ENCODE measurements at places on chromosomes 7 and 10. TPM values are rescaled to one million over a fixed set of nuclear protein-coding genes. Genes with fewer than 3 reads are reported as not detected.

Gene SP4
- total RNA-seq, result 21.5 TPM

Gene DNAH11
- total RNA-seq, result 0.70 TPM

Gene SEMA3D
- not detected for total RNA-seq

Gene FFAR4
- total RNA-seq, result not detected

Gene ARHGEF35
- 7.4 TPM for total RNA-seq

Gene MYOF
- 32.4 TPM for total RNA-seq

GRCh38 chr7:150943453-150943814 lies 34.7 kb downstream of the KCNH2 start:
- no peak for DNase-seq

DNA sequence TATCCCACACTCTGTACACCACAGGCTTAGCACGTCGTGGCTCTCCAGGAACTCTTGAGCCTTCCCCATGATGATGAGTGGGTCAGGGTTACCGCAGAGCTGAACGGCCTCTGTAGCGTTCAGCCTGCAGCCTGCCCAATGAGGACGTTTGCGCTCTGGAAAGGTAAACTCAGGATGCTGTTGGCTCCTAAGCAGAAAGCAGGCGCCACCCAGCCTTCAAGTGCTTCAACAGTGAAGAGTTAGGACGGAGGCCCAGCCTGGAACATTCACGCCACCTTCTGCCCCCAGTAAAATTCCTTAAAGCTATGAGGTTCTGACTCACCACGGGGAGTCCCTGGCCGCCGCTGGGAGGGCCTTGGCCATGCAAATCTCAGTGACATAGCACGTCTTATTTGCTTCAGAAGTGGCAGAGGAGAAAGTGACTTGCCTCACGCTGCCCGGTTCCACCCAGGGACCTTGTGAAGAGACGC lies 161.5 kb upstream of the SH2B2 start:
- no peak for DNase-seq

DNA sequence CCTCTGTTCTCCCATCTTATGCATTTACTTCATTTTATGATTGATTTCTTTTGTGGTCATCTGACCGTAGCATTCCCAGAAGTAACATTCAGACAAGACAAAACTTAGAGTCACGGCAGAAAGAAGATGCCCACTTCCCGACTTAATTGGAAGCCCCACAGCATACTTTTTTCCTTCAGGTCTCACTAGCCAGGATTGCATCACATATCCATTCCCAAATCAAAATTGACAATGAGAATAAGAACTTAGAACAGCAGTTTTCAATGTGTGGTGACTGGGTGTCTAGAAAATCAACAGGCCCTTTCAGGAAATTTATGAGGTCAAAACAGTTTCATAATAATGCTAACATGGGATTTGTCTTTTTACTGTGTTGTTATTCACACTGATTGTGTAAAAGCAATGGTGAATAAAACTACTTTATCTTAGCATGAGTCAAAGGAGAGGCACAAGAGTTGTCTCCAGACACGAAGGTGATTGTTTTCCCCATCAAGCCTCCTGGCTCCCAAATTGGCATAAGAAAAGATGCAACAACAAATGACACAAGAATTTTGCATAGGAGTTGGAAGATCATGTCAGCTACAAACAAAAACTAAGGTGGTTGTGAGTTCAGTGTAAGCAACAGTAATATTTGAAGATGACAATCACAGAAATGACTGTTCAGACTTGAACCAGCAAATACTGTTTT lies 493.9 kb downstream of the HTR7 start:
- DNase-seq, result no peak

GRCh38 chr7:117114272-117114671 lies 161.0 kb downstream of the ST7 start:
- DNase-seq, result no peak

GRCh38 chr10:48478980-48479811 lies 125.7 kb downstream of the ARHGAP22 start:
- DNase-seq, result no peak

DNA sequence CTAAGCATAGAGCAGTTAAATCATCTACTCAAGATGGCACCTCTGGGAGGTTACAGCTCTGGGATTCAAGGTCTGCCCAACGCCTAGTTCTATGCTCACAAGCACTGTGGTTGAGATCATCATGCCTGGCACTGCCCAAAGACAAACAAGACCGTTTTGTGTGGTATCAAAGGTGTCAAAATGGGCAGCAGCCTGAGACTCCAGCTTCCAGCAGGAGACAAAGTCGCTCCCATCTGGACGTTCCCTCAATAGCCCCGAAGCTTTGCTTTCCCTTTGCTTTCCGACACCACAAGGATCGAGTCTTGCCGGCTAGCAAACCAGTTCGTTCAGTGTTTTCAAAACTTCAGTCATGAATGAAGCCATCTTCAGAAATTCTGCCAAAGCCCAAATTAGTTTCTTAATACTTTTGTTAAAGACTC lies 5.1 kb downstream of the HABP2 start:
- no peak for DNase-seq

DNA sequence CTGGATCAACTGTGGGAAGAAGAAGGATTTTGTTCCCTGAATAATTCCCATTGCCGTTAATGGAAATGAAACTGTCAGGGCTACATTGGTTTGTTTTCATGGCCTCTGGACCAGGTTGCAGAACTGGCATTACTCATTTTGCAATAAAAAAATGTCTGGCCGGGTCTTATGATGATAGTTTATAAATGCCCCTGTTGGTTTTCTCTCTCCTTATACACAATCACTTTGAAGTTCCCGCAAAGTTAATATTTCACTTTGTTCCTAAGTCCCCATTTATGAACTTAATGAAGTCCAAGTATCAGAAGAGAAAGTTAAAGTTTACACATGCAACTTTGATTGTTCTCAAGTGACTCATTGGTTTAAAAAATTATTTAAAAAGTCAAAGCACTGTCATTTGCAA lies 150.7 kb upstream of the PRR15 start:
- no peak for DNase-seq

DNA sequence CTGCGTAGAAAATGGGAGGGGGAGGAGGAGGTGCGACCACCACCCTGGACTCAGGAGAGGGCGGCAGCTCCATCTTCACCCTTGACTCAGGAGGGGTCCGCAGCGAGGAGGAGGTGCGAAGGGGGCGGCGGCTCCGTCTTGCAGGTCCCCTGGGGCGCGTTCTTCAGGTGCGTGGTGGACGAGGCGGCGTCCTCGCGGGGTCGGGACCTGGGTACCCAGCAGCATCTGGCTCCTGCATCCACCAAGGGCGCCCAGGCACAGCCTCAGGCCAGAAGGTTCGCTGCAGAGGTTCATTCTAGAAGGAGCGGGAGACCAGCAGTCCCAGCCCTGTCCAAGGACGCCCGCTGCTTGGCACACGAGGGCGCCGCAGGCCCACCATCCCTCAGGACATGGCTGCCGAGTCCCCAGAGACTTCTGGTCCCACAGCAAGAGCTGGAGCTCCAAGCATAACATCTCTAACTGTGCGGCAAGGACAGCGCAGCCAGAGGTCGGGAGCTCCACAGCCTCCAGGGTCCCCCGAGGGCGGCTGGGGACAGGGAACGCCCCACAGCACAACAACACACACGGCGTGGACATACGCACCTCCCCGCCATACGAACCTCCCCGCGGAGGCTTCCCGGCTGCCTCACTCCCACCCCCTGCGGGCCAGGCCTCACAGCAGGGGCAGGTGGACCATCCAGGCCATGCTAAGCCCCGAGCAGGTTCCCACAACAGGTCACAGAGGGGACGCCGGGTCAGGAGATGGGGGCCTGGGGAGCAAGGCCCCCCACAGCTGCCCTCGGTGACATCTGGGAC lies 16.8 kb upstream of the DPYSL4 start:
- DNase-seq, result no peak

DNA sequence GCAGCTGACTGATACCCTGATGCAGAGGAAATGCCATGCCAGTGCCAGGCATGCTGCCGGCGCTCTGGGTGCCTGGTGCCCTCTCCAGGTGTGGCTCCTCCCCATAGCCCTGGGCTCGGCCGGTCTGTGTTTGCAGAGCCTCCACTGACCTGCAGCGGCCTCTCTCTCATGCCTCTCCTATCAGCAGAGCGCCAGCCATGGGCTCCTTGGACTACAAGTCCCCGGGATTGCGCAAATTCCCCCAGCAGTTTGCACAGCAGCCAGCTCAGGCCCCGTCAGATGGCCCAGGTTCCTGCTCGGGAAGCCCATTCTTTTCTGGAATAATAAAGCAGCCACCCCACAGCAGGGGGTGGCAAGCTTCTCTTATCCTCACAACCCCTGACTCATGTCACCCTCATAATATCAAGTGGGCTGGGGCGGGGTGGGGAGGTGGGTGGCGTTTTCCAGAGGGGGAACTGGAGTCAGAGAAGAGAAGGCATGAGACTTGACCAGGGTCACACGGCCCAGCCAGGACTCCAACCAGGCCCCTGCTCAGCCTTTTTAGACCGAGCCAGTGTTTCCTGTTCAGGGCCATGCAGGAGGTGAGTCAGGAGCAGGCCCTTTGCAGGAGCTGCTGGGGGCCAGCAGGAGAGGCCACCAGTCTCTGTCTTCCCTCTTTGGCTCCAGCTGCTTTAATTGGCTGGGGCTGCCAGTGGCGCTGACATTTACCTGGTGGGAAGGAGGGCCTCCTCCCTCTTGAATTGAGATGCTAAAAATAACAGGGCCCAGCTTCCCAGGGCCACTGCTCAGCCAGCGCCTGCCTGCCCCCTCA lies 58.6 kb downstream of the ZMIZ1 start:
- no peak for DNase-seq

DNA sequence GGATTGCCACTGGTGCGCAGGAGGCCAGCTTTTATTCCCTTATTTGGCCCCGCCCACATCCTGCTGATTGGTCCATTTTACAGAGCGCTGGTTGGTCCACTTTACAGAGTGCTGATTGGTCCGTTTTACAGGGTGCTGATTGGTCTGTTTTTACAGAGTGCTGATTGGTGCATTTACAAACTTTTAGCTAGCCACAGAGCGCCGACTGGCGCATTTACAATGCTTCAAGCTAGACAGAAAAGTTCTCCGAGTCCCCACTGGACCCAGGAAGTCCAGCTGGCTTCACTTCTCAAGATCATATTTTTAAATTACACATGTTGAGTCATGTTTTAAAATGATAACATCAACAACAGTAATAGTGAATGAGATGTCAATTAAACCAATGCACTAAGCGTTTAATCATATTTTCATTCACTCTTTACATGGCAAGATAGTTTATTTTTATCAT lies 128.3 kb downstream of the CUBN start:
- DNase-seq, result no peak

DNA sequence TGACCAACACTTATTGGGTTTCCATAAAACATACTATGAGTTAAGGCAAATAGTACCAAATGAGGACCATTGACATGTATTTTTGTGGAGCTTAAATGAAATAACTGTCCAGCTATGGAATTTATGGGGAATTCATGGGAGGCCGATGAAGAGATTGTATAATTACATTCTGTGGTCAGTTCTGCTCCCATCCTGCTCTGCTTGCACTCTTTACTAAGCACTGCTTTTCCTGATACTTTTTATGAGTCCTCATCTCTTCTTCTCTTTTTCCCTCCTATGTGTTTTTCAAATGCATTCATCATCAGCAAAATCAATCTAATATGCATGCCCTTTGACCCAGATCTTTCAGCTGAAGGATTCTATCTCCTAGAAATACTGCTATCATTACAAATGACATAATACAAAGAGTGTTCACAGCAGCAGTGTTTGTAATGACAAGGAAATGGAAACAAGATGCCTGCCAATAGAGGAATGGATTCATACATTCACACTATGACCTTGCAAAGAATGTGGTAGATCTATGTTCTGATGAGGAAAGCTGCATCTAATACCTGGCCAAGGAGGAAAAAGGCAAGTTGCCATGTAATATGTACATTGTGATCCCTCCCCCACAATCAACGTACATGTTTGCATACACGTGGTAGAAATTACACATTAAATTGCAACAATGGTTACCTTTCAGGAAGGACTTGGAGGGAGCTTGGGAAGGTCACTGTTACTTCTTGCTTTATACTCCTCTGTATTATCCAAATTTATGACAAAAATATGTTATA lies 73.9 kb downstream of the PCGF5 start:
- no peak for DNase-seq

GRCh38 chr7:142714375-142714774 lies 34.9 kb upstream of the PRSS1 start:
- DNase-seq, result no peak

GRCh38 chr10:111988646-111989045 lies 194.9 kb downstream of the GPAM start:
- DNase-seq, result no peak

DNA sequence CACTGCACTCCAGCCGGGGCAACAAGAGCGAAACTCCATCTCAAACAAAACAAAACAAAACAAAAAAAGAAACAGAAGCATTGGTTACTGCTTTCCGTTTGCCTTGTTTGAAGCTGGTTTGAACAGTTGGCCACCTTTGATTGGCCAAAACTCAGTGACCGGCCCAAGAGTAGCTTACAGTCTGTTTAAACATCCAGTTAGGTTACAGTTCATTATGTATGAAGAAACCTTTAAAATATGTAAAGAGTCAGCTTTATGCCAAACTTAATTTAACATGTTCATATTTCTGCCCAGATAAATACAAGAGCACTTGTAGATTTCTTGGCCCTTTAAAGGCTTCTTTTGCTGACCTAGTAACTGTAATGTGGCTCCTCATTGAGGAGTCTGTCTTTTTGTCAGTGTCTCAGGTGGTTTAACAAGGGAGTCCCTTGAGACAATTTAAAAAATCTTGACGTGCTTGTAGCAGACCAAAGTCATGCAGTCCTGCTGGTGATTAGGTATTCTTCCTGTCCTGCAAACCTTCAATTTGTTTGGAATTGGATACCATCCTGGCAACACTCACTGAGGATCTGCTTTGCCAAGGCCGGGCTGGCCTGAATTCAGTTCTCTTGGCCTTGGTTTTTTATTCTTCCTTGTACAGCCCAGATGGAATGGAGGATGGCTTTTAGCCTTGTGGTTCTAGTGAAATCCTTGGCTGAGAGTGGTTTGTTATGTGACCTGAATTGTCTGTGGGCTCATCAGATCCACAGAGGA lies 128.9 kb downstream of the PLXDC2 start:
- DNase-seq, result no peak

DNA sequence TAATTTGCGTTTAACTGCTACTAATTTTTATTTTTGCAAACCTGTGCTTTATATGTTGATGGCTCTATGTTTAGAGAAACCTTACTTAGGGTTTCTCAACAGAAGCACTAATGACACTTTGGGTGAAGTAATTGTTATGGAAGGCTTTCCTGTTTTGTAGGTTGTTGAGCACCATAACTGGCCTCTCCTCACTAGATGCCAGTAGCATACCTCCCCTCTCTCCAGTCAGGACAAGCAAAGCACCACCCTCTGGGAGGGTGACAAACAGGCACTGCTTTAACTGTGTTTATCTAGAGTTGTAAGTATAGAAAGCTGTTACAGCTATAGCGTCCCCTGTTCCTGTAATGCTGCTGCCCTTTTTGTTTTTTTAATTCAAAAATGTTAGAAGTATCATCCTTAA lies 60.9 kb downstream of the WAC start:
- no peak for DNase-seq

Data from activated T-cell treated with anti-CD3 and anti-CD28 coated beads, Interleukin-2, amount 50 U/mL, for 72 hours (primary cell).